ENCODE measurements at places on chromosomes 2 and 18.

DNA sequence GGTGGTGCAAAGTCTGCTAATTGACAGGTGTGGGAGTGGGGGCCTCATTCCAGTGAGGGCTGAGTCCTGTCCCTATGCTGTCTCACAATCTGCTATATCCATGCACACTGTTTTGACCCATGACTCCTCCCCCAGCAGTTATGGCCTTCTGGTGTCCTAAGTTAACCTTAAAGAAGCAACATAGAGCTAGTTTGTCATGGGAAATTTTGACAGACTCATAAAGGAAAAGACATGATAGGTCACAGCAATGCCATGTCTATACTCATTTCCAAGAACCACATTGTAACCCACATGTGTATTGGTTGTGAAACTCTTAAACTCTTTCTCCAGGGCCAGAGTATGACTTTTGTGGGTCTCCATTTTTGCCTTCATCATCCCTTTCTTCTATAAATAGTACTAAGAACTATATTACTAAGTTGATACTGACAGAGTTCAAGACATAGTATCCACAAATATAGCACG is 78.2 kb upstream of the SLC1A4 start:
- no peak for DNase-seq

- DNase-seq, result no peak
Measured at GRCh38 chr2:122136056-122136455, 380.6 kb downstream of the TSN start.

DNA sequence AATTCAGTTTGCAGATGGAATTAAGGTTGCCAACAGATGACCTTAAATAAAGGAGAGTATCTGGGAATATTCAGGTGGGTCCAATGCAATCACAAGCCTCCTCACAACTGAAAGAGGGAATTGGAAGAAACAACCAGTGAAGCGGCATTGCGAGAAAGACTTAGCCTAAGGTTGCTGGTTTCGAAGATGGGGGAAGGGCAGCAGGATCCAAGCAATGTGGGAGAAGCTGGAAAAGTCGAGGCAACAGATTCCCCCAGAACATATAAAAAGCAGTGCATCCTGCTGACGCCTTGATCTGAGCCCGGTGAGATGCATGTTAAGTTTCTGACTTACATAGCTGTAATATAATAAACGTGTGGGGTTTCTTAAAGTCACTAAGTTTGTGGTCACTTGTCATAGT is 162.5 kb downstream of the NDUFA10 start:
- DNase-seq, result no peak

DNA sequence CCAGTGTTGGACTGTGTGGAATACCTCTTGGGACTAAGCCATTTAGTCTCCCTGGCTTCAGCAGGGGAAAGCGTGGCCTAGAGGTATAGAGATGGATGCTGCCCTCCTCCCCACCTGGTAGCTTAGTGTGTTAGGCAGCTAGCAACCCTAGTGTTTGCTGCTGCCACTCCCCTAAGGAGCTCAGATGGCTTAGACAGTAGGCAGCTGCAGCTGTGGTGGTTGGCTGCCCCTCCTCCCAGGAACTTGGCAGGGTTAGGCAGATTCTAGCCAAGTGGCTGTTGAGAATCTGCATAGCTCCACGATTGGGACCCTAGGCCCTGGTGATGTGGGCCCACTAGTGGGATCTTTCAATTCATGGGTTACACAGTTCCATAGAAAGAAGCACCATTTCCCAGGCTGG is 550.4 kb upstream of the CHAC2 start:
- no peak for DNase-seq

DNA sequence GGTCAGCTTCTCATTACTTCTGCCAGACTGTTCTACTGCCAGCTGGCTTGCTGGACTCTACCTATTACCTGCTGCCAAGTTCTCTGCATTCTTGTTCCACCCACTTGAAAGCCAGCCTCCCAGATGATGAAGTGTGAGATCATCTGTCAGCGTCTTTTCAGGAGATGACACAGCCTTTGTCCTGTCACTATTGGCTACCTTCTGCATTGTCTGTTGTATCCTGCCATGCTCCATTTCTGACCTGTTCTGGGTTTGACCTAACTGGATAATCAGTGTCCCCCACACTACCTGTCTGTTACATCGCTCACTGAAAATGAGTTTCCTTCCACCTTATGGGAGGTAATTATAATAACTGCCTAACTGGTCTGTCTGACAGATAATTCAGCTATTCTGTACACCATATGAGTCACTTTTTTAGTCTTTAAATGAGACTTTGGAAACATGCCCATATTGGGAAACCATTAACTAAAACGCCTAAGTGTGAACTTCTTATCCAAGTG is 520.6 kb downstream of the METTL4 start:
- no peak for DNase-seq

DNA sequence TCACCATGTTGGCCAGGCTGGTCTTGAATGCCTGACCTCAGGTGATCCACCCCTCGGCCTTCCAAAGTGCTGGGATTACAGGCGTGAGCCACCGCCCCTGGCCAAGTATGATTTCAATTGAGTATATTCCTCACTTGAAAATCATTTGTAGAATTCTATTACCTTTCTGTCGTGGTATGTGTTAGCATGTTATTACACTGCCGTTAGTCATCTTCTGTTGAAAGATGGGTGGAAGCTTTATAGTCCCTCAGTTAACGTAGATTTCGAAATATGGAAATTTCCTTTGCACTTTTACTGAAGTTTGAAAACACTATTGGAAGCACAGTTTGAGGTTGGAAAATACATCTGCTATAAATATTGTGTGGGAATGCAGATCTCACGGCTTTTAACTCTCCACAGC is 14.7 kb downstream of the NIFK start:
- DNase-seq, result no peak

DNA sequence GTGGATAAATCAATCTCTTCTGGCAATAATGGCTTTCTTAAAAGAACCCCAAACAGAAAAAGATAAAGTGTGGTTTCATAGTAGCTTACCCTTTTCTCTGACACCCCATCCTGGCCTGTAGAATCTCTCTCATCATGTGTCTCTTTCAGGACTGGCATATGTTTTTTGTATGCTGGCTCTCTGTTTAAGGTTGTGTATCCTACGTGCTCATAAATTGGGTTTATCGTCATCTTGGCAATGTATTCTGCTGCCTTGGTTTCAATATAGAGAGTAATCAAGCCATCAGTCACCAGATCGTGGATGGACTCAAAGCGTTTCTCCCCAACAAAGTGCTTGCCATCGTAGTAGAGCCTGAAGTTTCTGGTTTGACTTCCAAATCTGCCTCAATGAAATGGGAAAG is 113.5 kb upstream of the CHRNA1 start:
- DNase-seq, result no peak

DNA sequence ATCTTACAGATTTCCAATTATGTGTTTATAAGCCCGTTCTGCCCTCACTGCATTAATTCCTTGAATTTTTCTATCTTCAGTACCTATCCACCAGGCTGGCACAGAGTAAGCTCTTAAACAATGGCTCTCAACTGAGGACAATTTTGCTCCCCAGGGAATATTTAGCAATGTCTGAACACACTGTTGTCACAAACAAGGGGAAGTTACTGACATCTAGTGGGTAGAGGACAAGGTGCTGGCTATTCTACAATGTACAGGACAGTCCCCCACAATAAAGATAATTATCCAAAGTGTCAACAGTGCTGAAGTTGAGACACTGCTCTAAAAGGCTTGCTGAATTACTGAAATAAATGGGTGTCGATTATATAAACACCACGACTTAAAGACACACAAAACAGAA is 5.0 kb downstream of the NDUFS1 start:
- DNase-seq, result no peak

GRCh38 chr2:240247868-240248720 is 107.6 kb upstream of the OTOS start:
- DNase-seq, result no peak

GRCh38 chr18:33817096-33817495 is 239.1 kb downstream of the ASXL3 start:
- no peak for DNase-seq

DNA sequence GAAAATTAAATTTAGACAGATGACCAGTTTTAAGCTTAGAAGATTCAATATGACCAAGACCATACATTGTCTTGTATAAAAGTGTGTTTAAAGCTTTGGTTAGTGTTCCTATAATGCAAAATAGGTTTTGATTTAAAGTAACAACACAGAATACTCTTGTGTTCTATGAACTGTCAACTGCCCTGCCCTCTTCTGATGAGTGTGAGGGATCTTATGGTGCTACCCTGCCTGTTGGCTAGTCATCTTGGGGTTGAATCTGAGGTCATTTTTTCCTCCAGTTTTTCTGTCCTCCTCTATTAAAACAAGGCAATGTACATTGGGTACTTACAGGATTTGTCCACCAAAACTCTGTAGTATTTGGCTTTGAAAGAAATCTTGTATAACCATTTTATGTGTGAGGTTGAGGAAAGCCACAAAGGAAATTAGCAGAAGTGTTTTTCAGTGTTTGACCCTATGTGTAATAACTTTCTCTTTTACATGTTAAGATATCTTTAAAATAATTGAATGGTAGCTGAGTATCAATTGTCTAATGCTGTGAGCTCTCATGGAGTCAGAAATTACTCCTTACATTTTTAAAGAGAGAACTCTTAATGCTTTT is 129.1 kb downstream of the SPTBN1 start:
- DNase-seq, result no peak

- no peak for DNase-seq
Measured at GRCh38 chr2:29459445-29460179, 344.4 kb downstream of the CLIP4 start.

DNA sequence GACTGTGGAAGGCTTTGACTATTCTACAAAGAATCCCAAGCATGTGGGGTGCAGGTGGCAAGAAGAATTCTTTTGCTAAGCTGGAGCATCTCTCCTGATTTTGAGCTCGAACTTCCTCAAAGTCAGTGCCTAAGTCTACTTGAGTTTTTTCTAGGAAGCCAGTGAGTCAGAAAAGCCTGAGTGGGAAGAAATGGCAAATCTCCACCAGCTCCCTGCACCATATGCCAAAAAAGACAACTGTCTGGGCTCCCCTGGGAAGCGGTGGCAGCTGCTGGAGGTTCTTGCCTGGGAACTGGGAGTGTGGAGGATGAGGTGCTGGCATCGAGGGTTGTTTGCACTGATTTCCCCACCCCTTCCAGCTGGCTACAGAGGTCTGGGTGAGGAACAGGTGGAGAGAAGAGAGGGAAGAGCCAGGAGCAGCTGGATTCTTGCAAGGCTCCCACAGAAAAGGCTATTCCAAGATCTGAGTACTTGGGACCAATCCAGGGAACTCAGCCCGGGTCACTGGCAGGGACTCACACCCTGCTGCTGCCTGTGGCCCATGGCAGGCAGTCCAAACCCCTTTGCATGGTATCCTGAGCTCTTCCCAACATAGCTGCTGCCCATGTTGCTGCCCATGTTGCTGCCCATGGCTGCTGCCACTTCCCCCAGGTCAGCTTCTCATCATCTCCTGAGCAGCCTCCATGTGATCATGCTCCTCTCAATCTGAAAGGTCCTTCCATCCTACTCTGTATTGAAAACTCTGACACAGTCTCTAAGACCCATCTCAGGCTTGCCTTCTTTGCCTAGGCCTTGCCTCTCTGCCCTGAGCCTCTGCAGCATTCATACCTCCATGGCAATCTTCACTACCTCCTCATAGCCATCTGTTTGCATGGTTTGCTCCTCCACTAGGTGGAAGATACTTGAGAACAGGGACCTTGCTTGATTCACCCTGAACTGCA is 128.3 kb upstream of the SPATS2L start:
- no peak for DNase-seq

- DNase-seq, result no peak
Measured at GRCh38 chr2:16222326-16222725, 282.0 kb downstream of the MYCN start.

- no peak for DNase-seq
Measured at GRCh38 chr2:38700881-38701458, 35.1 kb downstream of the GALM start.

DNA sequence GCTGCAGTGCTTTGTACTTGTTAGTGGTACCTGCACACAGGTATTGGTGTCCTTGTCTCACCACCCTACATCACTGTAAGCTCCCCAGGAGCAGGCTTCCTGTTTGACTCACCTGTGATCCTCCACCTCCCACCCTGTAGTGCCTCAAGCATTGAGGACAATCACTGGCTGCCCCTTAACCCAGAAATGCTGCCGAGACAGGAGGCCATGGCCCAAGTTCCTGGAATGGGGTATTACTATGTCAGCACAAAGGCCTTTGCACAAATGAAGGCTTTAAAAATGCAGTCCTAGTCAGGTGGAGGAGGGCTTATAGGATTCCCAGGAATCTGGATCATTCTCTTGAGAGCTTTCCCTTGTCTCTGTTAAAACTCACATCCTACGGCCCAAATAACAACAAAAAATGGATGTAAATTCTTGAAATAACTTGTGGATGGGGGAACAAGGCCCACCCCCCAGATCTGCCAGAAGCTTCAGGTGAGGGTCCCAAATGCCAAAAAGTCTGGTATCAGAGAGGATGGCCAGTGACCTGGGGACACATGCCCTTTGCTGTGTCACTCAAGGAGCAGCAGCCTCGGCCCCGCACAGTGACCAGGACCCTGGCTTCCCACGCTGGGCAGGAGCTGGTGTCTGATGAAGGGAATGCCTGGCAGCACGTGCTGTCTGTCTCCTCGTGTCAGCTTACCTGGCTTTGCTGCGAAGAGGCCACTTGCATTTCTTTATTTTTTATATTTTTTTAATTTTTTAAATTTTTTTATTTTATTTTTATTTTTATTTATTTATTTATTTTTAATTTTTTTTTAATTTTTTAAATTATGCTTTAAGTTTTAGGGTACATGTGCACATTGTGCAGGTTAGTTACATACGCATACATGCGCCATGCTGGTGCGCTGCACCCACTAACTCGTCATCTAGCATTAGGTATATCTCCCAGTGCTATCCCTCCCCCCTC is 3.7 kb upstream of the IL37 start:
- no peak for DNase-seq

- DNase-seq, result no peak
Measured at GRCh38 chr2:44642123-44642857, 280.5 kb downstream of the CAMKMT start.

DNA sequence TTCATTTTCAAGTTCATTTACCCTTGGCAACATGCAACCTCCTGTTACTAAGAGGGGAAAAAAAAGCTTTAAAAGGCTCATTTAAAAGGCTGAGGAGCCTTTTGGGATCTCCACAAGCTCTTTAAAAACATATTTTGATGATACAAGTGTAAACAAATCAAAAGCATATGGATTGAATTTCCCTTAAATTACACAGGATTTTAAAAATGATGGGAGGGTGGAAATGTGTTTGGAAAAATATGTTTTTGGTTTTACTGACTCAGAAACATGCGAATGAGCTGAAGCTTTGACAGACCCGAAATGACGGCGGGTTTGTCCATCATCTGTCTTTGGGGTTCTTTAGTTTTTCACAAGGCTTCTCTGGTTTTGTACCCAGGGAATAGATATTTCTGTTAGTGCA is 180.6 kb upstream of the CCDC68 start:
- DNase-seq, result no peak

DNA sequence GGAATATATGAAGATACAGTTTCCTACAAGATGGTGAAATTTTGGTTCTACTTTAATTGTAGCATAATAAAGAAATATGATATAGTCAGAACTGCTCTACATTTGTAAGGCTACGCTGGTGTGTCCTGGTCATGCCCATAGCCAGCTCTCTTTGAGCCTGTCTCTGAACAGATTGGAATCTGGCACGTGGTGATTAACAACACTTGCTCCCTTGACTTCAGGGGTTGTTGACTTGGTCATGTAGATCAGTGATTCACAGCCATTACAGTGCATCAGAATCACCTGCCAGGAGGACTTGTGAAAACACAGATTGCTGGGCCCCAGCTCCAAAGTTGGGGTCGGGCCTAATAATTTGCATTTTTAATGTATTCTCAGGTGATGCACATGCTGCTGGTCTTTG is 80.4 kb downstream of the PTPRM start:
- DNase-seq, result no peak

GRCh38 chr2:25521665-25522387 is 151.6 kb downstream of the DTNB start:
- no peak for DNase-seq

- DNase-seq, result no peak
Measured at GRCh38 chr18:74282755-74283554, 8.8 kb downstream of the CYB5A start.

Data from type B pancreatic cell (in vitro differentiated cells).